Naive thymus-derived CD4-positive, alpha-beta T cell (primary cell): ENCODE measurements at places on chromosomes 7 and 10.

GRCh38 chr7:41917-42565 lies 150.3 kb upstream of the FAM20C start:
- DNase-seq, result no peak

GRCh38 chr10:117905404-117905803 lies 141.3 kb downstream of the RAB11FIP2 start:
- no peak for DNase-seq

DNA sequence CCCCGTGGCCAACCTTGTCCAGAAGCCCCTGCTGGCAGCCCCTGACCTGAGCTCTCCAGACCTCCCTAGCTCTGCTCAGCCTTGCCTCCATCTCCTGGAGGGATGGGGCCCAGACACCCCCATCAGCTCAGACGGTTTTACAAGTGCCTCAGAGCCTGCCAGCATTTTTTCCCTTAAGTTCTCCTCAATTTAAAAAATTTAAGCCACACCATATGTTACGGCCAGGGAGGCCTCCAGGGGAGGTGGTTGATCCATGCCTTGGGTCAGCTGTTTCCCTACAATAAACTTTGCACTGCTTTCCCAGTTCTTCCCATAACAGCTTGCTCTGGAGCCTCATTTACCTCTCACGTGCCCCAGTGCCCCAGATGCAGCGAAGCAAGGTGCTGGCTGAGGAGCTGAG lies 143.5 kb downstream of the RGS10 start:
- no peak for DNase-seq

- no peak for DNase-seq
Measured at GRCh38 chr10:85849315-85849714, 517.3 kb downstream of the GRID1 start.

GRCh38 chr10:42490368-42490767 lies 148.0 kb downstream of the ZNF33B start:
- DNase-seq, result no peak

- no peak for DNase-seq
Measured at GRCh38 chr7:150849204-150849775, 3.0 kb upstream of the AOC1 start.

- DNase-seq, result no peak
Measured at GRCh38 chr7:69301253-69301652, 297.0 kb upstream of the AUTS2 start.

- DNase-seq, result no peak
Measured at GRCh38 chr10:51620131-51620530, 79.3 kb downstream of the CSTF2T start.

DNA sequence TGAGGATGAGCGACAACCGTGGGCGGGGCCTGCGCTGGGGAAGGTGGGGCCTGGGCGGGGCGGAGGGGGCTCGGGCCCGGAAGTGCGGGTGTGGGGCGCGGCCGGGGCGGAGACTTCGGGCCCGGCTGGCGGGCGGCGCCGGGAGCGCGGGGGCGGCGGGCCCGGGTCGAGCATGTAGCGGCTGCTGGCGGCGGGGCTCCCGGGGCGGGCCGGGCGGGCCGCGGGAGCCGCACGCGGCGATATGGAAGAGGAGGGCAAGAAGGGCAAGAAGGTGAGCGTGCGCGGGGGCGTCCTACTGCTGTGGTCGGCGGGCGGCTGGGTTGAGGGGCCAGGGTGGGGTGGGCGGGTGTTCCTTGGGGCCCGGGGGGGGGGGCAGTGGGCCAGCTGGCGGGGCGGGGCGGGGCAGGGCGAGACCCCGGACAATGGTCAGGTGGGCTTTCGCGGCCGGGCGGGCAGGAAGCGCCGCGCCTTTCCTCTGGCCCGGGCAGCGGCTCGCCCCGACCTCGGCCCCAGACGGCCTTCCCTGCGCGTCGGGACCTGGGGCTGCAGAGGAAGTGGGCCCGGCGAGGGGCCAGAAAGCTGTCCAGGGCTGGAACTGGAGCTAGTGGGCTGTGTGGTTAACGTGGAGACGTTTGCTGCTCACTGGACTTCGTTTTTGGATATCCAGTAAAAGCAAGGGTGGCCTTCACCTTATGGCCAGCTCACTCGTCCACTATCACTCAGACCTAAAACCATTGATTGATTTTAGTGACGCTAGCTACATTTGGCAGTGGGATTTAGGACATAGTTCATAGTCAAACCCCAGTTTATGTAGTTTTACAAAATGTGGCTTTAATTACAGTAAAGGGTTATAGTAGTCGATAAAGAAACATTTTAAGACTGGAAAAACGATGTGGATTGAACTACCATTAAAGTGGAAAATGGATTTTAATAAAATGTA lies at the start of gene CCM2:
Gene CCM2, plus strand, starts transcription at position 109 of the 940 bp plus-strand sequence. Its CDS starts 133 bp downstream, at position 242.
- no peak for DNase-seq

- DNase-seq, result no peak
Measured at GRCh38 chr7:108012499-108013430, 9.8 kb upstream of the LAMB1 start.

GRCh38 chr10:96410296-96410695 lies 51.5 kb upstream of the OPALIN start:
- DNase-seq, result no peak

DNA sequence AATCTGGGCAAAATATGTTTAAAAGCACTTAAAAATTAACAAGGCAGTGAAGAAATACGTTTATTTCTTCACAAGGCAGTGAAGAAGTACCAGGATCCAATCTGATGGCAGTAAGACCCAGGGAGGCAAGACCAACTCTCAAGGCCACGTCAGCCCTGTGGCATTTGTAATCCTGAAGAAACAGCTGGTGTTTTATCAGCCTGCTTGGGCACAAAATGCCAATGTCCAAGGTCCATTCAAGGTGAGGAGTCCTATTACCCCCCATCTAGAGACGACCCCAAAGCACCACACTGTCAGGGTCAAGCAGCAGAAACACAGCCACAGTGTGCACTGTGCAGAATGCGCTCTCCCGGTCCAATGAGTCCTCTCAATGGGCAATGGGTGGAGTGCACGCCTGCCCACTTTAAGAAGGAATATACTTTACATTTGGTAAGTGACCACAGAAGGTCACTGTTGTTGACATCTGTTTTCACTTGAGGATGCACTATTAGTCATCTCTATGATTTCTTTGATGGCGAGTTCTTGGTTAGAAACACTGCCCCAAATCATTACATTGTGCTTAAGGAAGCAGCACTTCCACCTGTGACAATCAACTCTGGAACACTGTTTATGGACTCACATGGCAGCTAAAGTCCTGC lies 12.8 kb downstream of the CPXM2 start:
- no peak for DNase-seq
